Panc1 (cell line): ENCODE measurements at places on chromosomes 6 and 20. TPM values are rescaled to one million over a fixed set of nuclear protein-coding genes. Genes with fewer than 3 reads are reported as not detected.

DNA sequence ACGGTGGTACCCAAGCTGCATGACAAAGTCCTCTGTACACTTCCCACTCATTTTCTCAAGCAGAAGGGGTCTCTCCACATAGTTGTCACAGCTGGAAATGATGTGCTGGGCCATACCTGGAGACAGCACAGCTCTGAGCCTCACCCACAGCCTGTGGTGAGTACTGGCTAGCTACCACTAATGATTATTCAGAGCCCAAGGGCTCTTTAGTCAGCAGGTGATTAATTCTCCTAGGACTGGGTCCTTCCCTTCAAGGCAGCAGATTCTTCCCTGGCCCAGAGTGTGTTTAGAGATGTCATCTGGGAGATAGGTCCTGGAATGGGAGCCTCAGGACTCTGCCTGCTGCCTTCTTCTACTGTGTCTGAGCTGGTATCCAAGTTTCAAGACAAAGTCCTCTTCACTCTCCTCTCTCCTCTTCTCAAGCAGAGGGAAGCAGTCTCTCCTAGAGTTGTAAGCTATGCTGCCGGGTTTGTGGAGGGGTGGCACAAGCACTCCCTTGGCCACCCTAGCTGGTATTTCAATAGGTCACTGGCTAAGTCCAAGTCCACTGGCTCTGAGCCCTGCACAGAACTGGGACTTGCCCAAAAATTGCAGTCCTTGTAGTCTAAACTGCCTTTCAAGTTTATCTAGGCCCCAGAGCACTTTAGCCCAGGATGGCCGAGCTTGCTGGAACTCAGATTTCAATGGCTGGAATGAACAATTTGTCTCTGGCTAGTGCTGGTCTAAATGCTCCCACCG, 49.8 kb upstream of the VGLL2 start:
- no peak for DNase-seq
- H3K27me3 ChIP-seq, result no peaks in the 10 kb centered on the region
- no peak overlapping the region for H3K4me3 ChIP-seq
- no peaks in the 10 kb centered on the region for H3K36me3 ChIP-seq

GRCh38 chr6:10410207-10411050, 4.4 kb downstream of the TFAP2A start:
- H3K36me3 ChIP-seq, result peaks cover 35% of the 10 kb centered on the region
- peak overlapping the region; percentile 98 for H3K27ac ChIP-seq
- H3K4me1 ChIP-seq, result peaks cover 42% of the 10 kb centered on the region
- no peaks in the 10 kb centered on the region for H3K27me3 ChIP-seq
- H3K4me3 ChIP-seq, result peak overlapping the region; percentile 96
- no peak for DNase-seq

DNA sequence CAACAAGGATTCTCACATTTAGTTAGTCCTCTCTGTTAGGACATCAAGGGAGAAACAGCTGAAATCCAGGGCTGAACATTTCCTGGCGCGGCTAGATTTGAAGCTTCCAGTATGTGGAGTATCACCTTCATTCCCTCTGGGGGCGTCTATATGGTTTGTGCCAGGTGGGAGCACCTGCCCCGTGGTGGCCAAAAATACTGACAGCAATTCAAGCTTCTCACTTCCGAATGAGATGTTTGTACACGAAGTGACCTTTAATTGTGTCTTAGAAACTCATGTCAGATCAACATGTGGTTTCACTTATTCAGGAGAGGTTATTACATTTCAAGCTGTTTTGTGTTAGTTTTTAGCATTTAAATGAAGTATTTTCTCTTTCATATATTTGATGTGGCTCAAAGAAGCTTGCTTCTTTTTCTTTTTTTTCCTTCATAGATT, 67.3 kb upstream of the ZNF217 start:
- no peaks in the 10 kb centered on the region for H3K36me3 ChIP-seq
- peaks cover 53% of the 10 kb centered on the region for H3K4me1 ChIP-seq
- H3K27me3 ChIP-seq, result no peaks in the 10 kb centered on the region
- peak overlapping the region; percentile 100 for H3K27ac ChIP-seq

- H3K27ac ChIP-seq, result no peak overlapping the region
- peaks cover 5% of the 10 kb centered on the region for H3K27me3 ChIP-seq
- H3K4me3 ChIP-seq, result no peak overlapping the region
- DNase-seq, result no peak
- no peaks in the 10 kb centered on the region for H3K36me3 ChIP-seq
- no peaks in the 10 kb centered on the region for H3K4me1 ChIP-seq
These were observed 207.8 kb downstream of the TTLL2 start for GRCh38 chr6:167532410-167533288.

GRCh38 chr6:160419488-160419887, 71.3 kb downstream of the SLC22A3 start:
- H3K4me3 ChIP-seq, result no peak overlapping the region
- no peaks in the 10 kb centered on the region for H3K4me1 ChIP-seq

DNA sequence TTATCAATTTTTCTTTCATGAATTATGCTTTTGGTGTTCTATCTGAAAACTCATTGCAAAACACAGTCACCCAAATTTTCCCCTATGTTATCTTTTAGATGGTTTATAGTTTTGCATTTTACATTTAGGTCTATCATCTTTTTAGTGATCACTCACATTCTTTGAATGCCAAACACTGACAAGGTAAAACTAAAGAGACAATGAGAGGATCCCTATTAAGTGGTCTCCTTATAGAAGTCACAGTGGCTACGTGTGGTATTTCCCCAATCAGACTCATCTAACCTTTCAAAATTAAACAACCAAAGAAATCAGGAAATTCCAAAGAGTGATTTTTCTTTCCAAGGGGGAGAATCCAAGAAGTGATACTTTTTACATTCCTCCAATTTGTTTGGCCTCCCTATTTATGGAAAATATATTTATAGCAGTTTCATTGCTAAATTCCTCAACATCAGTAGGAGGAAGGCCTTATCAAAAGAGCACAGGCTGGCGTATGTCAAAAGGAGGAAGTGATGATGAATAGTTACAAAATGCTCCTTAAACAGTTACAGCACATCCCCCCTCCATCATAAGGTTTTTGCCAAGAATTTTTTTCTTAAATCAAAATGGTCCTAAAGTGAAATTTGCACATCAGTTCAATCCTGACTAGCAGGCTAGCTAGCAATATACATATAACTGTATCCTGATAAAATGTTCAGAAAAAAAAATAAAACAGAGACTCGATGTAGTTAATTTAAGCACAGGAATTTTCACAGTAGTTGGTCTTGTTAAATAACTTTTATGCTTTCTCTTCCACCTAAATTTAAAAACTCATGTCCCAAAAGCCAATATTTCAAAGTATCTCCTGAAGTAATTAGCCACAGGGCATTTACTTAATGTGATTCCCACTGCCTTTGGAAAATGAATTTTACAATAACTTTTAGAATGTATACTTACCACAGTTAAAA, 76.2 kb upstream of the IPCEF1 start:
- no peak for DNase-seq
- H3K27me3 ChIP-seq, result no peaks in the 10 kb centered on the region
- no peak overlapping the region for H3K27ac ChIP-seq
- no peak overlapping the region for H3K4me3 ChIP-seq

Gene MACROD2
- total RNA-seq, result 1.2 TPM

Gene CYP39A1
- 0.72 TPM for total RNA-seq

DNA sequence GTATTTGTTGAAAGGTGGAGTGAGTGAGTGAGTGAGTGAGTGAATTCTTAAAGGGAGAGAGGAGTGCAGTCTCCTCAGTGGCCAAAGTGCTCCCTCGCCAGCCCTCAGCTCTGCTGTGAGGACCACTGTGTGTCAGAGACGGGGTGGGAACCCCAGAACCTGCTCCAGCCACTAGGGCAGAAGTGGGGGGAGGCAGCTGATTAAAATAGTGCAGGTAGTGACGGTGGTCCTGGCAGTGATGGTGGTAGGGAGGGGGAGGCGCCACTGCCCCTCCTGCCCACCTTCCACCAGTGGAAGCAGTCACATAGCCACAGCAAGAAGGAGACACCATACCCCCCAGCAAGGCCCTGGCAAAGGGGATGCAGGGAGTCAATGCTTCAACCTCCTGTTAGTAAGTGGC, 133.5 kb downstream of the PHACTR3 start:
- H3K36me3 ChIP-seq, result no peaks in the 10 kb centered on the region
- H3K27me3 ChIP-seq, result peaks cover 6% of the 10 kb centered on the region
- no peaks in the 10 kb centered on the region for H3K4me1 ChIP-seq
- no peak overlapping the region for H3K4me3 ChIP-seq
- H3K27ac ChIP-seq, result no peak overlapping the region
- DNase-seq, result no peak

DNA sequence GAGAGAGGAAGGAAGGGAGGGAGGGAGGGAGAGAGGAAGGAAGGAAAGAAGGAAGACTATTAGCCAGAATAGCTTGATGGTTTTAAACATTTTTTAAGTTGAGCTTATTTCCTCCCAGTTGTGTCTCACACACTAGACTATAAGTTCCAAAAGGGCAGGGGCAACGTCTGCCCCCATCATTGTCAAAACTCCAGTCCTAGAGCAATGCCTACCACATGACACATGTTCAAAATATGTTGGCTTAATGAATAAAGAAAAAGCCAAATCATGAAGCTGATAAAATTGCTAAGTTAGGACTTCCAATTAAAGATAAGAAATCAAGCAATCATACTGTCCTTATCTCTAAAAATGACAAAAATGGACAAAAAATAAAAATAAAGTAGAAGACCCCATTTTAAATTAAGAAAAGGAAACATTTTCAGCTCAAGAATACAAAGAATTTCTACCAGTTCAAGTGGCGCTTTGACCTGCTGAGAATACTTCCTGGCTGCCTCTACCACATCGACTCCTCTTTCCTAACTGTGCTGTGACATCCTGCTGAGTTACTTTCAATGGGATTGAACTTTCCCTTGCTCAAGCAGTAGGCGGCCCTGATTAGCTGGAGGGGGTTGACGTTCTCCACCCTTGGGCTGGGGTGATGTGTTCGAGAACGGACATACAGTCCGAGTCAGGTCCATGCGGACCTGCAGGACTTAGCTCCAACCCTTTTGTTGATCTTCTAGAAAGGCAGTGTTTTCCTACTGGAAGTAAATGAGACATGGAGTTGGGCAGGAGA, 283.9 kb upstream of the FOXQ1 start:
- no peak overlapping the region for H3K27ac ChIP-seq
- DNase-seq, result no peak
- H3K36me3 ChIP-seq, result no peaks in the 10 kb centered on the region
- peaks cover 7% of the 10 kb centered on the region; the same call in 1 of the 2 replicates for H3K4me1 ChIP-seq
- H3K4me3 ChIP-seq, result no peak overlapping the region

Gene OXT
- total RNA-seq, result not detected

Gene SF3B5
- total RNA-seq, result 128 TPM

- H3K4me1 ChIP-seq, result no peaks in the 10 kb centered on the region
- no peaks in the 10 kb centered on the region for H3K36me3 ChIP-seq
- no peak for DNase-seq
- peaks cover 3% of the 10 kb centered on the region; the same call in 1 of the 2 replicates for H3K27me3 ChIP-seq
- H3K4me3 ChIP-seq, result no peak overlapping the region
- no peak overlapping the region for H3K27ac ChIP-seq
These were observed 2.8 kb downstream of the ANKRD60 start for GRCh38 chr20:58225452-58226200.

- H3K4me1 ChIP-seq, result no peaks in the 10 kb centered on the region
- DNase-seq, result no peak
- no peak overlapping the region for H3K4me3 ChIP-seq
- no peak overlapping the region for H3K27ac ChIP-seq
These were observed 253.0 kb upstream of the SOX4 start for GRCh38 chr6:21340573-21340972.

- H3K36me3 ChIP-seq, result no peaks in the 10 kb centered on the region
- no peak for DNase-seq
- H3K4me1 ChIP-seq, result no peaks in the 10 kb centered on the region
These were observed 49.0 kb downstream of the MDGA1 start for GRCh38 chr6:37648465-37649330.

Gene GTF2H4
- 27.5 TPM for total RNA-seq

DNA sequence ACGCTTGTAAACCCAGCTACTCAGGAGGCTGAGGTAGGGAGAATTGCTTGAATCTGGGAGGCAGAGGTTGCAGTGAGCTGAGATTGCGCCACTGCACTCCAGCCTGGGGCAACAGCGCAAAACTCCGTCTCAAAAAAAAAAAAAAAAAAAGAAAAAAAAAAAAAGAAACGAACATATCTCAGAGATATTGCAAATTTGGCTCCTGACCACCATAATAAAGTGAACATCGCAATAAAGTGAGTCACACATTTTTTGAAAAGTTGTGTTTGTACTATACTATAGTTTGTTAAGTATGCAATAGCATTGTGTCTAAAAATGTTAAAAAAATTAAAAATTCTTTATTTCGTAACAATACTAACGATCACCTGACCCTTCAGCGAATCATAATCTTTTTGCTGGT, 13.3 kb downstream of the RSPH9 start:
- H3K27me3 ChIP-seq, result no peaks in the 10 kb centered on the region
- no peak for DNase-seq
- no peak overlapping the region for H3K4me3 ChIP-seq
- no peaks in the 10 kb centered on the region for H3K4me1 ChIP-seq
- H3K36me3 ChIP-seq, result no peaks in the 10 kb centered on the region
- H3K27ac ChIP-seq, result no peak overlapping the region

DNA sequence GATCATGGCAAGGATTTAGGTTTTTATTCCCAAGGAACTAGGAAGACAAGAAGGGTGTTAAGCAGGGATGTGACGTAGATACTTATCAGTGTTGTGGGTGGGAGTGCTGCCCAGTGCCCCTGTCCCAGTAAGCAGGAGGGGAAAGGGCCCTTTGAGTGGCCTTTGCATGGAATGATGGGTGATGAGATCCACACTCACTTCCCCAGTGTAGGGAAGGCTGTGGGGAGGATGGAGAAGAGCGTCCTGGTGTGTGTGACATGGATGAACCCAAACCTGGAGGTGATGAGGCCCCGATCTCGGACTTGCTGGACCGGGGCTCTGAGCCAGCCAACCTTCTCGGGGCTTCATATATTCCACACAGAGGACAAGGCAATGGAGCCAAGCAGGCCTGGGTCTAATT, 610.9 kb downstream of the CDH26 start:
- H3K4me1 ChIP-seq, result no peaks in the 10 kb centered on the region
- H3K4me3 ChIP-seq, result no peak overlapping the region

Gene TBXT
- not detected for total RNA-seq

GRCh38 chr6:6801005-6801335, 212.4 kb downstream of the LY86 start:
- H3K27me3 ChIP-seq, result no peaks in the 10 kb centered on the region
- H3K4me3 ChIP-seq, result no peak overlapping the region
- DNase-seq, result no peak
- no peaks in the 10 kb centered on the region for H3K36me3 ChIP-seq

Gene PGC
- 0.18 TPM for total RNA-seq

DNA sequence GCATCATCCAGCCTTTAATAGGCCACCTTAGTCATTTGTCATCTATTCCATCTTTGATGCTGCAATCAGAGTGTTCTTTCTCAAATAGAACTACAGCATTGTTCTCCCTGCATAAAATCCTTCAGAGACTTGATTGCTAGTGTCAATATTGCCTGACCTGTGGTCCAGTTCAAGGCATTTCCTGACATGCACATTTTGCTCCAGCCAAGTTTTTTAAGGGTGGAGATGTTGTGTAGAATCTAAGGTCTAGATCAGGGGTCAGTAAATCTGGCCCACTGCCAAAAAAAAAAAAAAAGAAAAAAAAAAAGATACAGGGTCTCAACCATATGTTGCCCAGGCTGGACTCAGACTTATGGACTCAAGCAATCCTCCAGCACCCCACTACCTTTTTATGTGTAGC, 354.4 kb downstream of the FRK start:
- H3K27ac ChIP-seq, result no peak overlapping the region
- H3K27me3 ChIP-seq, result no peaks in the 10 kb centered on the region
- H3K4me1 ChIP-seq, result no peaks in the 10 kb centered on the region
- no peaks in the 10 kb centered on the region for H3K36me3 ChIP-seq
